ENCODE measurements at places on chromosomes 7 and 10.

DNA sequence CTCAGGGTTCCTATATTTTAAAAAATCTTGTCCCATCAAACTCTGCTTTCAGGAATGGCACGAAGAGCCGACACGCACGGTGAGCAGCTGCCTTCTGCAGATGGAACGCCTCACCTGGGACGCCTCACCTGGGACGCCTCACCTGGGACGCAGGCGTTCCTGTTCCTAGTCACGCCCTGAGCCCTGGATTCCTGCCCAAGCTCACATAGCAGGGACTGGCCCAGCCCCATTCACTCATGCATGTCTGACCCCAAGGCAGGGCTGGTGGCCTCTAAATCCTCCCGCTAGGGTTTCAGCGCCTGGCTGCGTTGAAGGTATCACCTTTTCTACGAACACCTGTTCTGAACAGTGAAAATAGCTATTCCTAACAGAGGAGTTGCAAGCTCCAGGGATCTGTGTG, 49.8 kb downstream of the CARD11 start:
- no peak for DNase-seq

DNA sequence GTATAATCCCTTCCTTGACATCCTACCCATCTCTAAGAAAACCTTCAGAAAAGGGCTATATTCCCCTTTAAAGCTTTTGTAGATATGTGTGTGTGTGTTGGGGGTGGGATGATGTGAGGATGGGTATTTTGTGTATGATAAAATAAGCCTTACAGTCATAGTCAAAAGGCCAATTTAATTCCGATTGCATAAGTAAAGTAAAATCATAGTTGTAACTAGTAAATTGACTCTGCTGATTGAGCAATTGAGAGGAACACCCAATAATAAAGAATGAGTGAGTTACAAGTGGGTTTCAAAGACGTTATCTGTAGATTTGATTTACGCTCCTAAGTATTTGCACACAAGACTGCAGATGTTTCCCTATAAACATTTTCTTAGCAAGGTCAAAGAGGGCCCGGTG, 71.3 kb upstream of the ITPRID1 start:
- no peak for DNase-seq

DNA sequence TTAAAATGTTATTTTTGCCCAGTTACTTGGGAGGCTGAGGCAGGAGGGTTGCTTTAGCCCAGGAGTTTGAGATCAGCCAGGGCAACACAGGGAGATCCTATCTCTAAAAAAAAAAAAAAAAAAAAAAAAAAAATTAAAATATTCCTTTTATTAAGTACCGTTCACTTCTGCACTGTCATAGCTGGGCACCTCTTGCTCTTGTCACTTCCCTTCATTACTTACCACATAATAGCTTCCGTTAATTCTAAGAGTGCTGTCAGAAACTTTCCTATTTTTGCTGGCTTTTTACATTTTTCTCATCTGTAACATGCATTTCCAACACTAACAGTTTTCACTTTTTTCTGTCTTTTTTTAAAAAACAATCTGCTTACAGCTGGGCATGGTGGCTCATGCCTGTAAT, 132.9 kb downstream of the PIP4K2A start:
- no peak for DNase-seq

DNA sequence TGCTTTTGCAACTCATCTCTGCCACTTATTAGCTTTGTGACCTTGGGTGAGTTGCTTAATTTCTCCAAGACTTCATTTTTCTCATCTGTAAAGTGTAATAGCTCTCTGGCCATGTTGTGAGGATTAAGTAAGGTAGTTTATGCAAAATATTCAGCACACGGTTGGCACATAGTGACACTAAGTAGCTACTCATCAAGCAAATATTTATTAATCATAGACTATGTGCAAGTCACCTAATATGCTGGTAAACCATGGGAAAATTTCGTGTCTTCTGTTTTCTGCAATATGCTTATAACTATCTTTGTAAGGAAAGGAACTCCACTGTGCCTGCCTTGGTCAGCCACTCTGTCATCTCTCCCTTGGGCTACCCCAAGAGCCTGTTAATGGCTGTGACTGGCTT, 50.3 kb upstream of the EGR2 start:
- DNase-seq = no peak

- DNase-seq = no peak
Measured at GRCh38 chr7:157271991-157272324, 64.8 kb upstream of the DNAJB6 start.

GRCh38 chr7:51477323-51477722, 160.7 kb upstream of the COBL start:
- DNase-seq = no peak

DNA sequence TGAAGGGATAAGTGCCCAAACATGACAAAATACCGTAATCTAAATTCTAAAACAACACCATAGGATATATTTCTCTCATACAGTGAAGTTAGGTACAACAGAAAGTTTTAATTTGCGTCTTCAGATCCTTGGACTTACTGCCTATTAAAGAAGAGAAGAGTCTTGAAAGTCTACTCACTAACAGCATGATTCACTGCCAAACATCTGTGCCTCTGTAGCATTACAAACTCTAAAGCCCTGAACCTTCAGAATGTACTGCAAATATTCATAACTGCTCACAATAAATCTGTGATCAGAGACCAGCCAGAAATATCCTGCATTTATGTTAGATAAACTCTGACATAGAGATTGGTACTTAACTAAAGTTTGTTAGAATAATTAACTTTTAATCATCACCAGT, 365.3 kb downstream of the PARD3 start:
- DNase-seq = no peak

- DNase-seq = no peak
Measured at GRCh38 chr10:127580822-127581221, 31.7 kb downstream of the NPS start.

GRCh38 chr7:48621076-48621475, 303.3 kb upstream of the CDC14C start:
- no peak for DNase-seq

DNA sequence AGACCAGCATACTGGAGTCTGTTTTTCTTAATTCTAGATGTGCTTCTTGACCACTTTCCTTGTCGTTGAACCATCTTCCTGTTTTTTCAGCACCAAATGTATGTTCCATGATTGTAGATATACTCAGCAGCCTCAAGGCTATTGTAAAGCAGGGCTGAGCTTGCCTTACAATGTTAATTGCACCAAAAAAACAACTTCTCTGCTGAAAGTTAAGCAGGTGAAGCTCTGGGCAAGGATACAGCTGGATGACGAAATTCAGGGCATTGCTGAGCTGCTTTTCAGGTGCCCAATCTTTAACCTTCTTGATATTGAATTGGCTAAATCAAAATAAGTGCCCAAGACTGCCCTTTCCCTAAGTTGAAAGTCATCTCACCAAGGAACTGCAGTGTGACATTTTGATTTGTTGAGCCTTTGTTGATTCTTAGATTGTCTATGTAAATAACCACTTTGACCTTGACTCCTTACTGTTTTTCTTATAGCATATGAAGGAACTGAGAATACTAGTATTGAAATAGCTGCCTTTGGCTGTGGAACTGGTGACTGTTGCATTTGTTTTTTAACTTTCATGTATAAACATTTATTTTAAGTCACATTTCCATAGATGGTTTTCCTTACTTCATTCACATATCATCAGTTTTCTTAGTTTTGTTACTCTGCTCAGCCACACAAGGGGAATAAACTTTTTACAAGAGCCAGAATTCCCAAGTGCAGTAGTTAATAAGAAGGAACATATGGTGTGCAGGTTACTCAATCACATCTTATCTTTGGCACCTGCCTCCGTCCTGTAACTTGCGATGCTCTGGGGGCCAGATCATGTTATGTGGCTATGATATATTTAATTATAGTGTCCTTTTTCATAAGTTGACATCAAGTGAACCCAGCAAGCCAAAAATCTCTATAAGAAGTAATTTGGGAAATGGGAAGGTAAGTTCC, 3.1 kb downstream of the AHCYL2 start:
- no peak for DNase-seq

- DNase-seq = no peak
Measured at GRCh38 chr7:24724451-24725190, 32.6 kb downstream of the GSDME start.

GRCh38 chr7:149773446-149774236, at the start of gene ZNF467:
ZNF467 (minus strand) TSS chr7:149773588; CDS start chr7:149771032, 2,556 bp downstream.
- DNase-seq = peak; percentile 22

DNA sequence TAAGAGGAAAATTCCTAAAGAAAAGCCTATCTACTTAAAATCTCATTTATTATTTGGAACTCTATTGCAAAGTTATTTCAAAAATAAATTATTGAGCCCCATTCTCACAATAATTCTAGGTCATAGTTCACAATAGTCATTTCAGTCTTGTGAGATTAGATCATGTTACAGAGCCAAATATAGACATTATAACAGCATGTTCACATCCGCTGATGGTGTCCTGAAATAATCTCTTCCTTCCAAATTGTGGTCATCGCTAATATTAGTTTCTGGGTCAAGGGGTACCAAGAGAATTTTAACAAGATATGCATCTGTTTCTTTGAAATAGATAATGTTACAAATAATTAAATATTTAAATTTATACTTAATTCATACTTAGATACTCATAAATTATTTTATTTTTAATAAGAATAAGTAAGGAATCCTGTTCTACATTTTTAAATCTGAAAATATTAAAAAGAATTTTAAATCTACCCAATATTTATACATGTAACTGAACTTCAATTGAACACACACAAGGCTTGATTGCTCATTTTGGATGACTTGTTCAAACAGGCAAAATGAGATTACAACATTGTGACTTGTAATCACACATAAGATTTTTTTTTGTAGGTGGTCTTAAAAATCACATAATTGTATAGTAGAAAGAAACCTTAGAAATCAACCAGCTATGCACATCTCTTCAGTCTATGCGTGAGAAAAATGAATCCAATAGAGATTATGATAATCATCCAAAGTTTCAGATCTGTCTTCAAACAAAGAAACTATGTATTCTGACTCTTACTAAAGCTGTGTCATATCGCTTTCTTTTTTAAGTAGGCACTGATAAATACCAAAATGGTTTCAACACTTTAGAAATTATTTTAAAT, 13.1 kb downstream of the GNAT3 start:
- DNase-seq = no peak

- DNase-seq = no peak
Measured at GRCh38 chr10:77417359-77417758, 220.2 kb downstream of the KCNMA1 start.

- DNase-seq = no peak
Measured at GRCh38 chr10:10878963-10879362, 138.7 kb upstream of the CELF2 start.

- peak; percentile 37 for DNase-seq
Measured at GRCh38 chr7:114026486-114027089, 107.8 kb upstream of the PPP1R3A start.

DNA sequence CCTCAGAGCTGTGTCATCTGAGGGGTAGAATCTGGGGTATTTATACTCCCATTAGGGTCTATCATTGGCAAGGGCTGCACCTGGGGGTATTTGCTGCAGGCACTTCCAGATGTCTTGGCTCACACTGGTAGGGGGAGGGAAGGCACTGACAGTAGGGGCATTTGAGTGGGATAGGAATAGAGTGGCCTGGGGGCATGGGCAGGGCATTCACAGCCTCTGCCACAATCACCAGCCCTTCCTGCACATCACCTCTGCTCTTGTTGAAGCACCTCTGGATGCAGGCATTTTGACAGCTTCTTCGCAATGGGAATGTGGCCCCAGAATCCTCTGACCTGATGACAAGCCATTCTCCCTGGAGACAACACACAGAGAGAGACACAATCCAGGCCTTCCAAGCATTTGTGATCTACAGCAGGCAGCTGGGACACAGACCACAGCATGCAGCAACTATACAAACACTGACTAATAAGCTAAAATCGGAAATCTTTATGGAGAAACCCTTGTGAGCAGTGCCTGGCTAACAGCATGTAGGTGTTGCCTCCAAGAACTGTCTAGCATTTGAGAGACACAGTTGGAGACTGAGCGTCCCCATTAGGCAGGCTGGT, 178.5 kb downstream of the KCNMA1 start:
- no peak for DNase-seq

- no peak for DNase-seq
Measured at GRCh38 chr7:47461161-47461560, 120.8 kb downstream of the TNS3 start.

- no peak for DNase-seq
Measured at GRCh38 chr7:40880581-40880980, 745.8 kb downstream of the SUGCT start.

DNA sequence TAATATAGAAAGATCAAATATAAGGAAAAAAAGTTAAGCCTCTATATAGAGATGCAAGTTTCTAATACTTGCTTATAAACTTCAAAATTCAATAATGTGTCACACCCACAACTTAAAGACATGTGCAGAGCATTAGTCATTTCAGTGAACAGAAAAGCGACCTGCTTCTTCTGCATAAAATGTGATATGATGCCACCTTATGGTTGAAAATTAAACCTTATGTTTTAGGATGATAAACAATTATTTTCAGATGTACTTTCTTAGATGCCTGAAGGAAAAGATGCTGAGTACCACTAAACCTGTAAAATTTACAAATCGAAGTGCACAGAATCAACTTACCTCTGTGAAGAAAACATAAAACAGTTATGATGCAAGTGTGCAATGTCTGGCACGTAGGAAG, 96.0 kb downstream of the MTERF1 start:
- peak; percentile 3 for DNase-seq

GRCh38 chr10:115606086-115606485, 512.9 kb downstream of the ATRNL1 start:
- no peak for DNase-seq

DNA sequence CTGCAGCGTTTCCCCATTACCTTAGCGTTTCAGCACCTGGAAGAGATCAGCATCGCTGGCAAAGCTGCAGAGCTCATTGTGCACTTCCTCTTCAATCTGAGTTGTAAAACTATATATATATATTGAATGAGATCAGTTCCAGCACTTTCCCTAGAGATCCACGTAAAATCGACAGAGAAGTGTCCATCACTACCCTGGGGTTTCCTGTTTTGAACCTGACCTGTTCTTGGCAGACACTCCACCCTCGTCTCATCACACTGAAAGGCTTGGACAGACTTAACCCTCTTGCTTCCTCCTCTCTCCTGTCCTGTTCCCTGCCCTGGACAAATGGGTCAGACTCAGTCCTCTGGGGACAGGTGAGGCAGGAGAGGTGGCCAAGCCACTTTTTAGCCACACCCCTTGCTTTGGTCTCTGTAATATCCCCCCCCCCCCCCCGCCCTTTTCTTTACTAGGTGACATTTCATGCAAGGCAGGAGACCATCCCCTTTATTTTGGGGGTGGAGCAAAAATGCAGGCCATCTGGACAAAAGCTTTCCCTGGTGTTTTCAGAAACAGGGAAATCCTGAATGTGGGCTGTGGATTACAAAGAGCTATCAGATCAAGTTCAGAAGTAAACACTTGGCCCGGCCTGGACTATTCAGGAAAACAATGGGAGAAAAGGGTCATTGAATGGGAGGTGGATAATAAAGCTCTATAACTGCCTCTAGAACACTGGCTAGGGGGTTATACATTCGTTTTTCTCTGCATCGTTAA, 83.7 kb upstream of the KDM7A start:
- DNase-seq = no peak

GRCh38 chr10:126252884-126253610, 135.2 kb downstream of the ADAM12 start:
- no peak for DNase-seq

GRCh38 chr10:95837783-95838182, 70.0 kb upstream of the CC2D2B start:
- no peak for DNase-seq

- DNase-seq = peak; percentile 75
Measured at GRCh38 chr10:74021248-74022055, 23.5 kb downstream of the VCL start.

- DNase-seq = no peak
Measured at GRCh38 chr10:244227-244626, 109.0 kb downstream of the ZMYND11 start.

Measured in bone marrow (tissue), 2 donors.